ENCODE measurements at places on chromosomes 12 and 14.
A peak's percentile ranks its signal among the peaks of the same experiment; 100 is the strongest.

GRCh38 chr12:82047446-82047845, 288.3 kb upstream of the PPFIA2 start:
- no peak for DNase-seq

- DNase-seq: no peak
Measured at GRCh38 chr14:48857366-48857765, 728.8 kb downstream of the RPS29 start.

- DNase-seq: peak; percentile 69
Measured at GRCh38 chr12:96194971-96195844, 1.0 kb downstream of the ELK3 start.

DNA sequence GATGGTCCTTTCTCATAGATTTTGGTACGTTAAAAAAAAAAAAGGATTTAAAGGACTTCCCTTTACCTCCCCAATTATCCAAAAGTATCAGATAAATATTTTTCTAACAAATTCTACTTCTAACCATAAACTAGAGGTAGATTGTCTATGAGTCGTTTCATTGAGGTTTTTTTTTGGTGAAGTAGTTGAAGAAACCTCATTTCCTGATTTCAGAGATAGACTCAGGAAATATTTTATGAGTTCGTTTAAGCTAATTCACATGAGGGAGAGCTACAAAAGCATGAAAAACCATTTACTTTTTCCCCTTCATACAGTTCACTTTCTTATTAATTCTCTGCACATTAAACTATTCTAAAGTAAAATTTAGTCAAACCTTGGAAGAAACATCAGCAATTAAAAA, 112.5 kb downstream of the RALGAPA1 start:
- DNase-seq: no peak

DNA sequence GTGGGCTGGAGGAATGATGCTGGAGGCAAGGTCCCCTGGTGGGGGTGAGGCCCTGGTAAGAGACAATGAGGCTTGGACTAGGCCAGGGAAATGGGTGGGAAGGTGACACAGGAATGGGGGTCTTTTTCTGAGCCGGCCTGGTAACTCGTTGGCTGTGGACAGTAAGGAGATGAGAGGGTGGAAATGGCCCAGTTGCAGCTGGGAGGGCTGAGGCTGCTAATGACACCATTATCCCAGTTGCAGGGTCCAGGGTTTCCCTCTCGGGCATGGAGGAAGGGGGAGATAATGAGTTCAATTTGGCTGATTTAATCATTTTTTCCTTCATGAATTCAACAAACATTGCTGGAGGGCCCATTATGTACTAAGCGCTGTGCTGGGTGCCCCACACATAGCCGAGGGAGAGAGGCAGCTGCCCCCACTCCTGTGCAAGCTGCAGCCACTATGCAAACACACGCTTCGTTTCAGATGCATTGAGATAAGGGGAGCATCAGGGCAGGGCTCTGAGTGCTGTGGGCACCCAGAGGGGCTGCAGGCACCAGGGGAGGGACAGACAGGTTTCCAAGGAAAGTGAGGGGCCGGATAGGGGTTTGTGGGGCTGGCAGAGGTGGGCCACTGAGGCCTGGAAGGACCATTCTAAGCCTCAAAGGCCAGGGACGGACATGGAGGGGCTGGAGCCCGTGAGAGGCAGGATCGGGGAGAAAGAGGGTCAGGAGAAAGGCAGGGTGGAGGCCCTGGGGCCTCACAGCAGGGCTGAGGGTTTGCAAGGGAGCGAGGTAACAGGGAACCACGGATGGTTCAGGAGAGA, 43.2 kb upstream of the MEG3 start:
- no peak for DNase-seq
